Cardiac muscle cell (in vitro differentiated cells and primary cell): ENCODE measurements at places on chromosomes 4 and X.

GRCh38 chr4:37793562-37793961 lies 32.9 kb upstream of the PGM2 start:
- DNase-seq, result peak; percentile 39

- no peak for DNase-seq
Measured at GRCh38 chrX:74061879-74062278, 242.1 kb upstream of the ZCCHC13 start.

GRCh38 chrX:40644821-40645358 lies 2.5 kb downstream of the CXorf38 start:
- DNase-seq, result no peak

GRCh38 chrX:43557792-43558191 lies 98.3 kb upstream of the MAOA start:
- DNase-seq, result peak; percentile 74

GRCh38 chr4:12041828-12042227 lies 613.1 kb upstream of the HS3ST1 start:
- peak; percentile 34 for DNase-seq

DNA sequence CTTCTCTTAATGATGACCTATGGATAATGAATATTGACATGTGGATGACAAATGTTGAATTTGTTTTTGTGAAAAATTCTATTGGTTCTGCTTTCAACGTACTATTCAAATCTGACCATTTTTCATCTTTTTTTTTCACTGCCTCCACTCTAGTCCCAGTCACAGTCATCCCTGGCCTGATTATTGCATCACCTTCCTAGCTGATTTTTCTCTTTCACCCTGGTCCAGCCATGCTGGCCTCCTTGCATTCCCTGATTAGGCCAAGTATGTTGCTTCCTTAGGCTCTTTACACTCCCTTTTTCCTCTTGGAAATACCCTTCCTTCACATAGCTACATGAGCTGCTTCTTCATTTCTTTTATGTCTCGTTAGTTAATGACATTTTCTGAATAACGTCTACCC lies 58.1 kb upstream of the MAP9 start:
- DNase-seq, result no peak

GRCh38 chr4:82784681-82785610 lies 13.7 kb downstream of the SCD5 start:
- DNase-seq, result no peak

GRCh38 chr4:2295900-2296442 lies 34.1 kb upstream of the MXD4 start:
- DNase-seq, result no peak

GRCh38 chrX:19827088-19827487 lies 60.3 kb downstream of the SH3KBP1 start:
- no peak for DNase-seq

GRCh38 chr4:186712690-186713089 lies 11.0 kb downstream of the FAT1 start:
- no peak for DNase-seq

GRCh38 chrX:153321381-153322124 lies at the start of gene PNMA6F:
Gene PNMA6F, minus strand, starts transcription at chrX:153321767. Its CDS starts 1,093 bp downstream, at chrX:153320674.
- no peak for DNase-seq

DNA sequence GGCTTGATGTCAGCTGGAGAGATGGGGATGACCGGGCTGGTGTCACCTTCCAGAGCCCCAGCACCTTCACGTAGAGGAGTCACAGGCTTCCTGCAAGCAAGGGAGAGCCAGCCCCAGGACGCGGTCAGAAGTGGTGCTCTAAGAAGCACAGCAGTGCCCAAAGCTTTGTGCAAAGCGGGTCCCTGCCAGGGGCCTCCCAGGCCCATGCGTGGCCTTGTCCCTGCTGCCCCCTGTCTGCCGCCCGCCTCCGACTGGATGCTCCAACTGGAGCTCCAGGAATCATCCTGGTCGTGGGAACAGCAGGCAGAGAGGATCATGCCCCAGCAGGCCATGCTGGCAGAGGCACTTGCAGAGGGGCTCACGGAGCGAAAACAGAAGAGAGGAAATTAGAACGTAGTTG lies 40.1 kb upstream of the LRPAP1 start:
- peak; percentile 9 for DNase-seq

DNA sequence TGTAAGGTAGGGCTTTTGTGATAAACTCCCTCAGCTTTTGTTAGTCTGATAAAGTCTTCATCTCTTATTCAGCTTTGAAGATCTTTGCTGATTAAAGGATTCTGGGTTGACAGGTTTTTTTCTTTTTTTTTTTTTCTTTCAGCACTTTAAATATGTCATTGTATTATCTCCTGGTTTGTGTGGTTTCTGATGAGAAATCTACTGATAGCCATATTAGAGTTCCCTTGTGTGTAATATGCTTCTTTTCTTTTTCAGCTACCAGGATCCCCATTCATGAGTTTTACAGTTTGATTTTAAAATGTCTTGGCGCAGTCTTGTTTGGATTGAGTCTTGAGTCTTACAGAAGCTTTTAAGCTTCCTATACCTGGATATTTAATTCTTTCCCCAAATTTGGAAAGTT lies 504.5 kb downstream of the TLL1 start:
- DNase-seq, result no peak

GRCh38 chrX:17432158-17432557 lies 57.2 kb downstream of the NHS start:
- no peak for DNase-seq

GRCh38 chr4:182062458-182062857 lies 180.7 kb upstream of the TENM3 start:
- no peak for DNase-seq

GRCh38 chr4:24625091-24625490 lies 40.7 kb upstream of the DHX15 start:
- no peak for DNase-seq

- DNase-seq, result no peak
Measured at GRCh38 chr4:6761649-6762615, 20.6 kb upstream of the KIAA0232 start.

- DNase-seq, result no peak
Measured at GRCh38 chrX:40423299-40423698, 157.5 kb upstream of the ATP6AP2 start.

DNA sequence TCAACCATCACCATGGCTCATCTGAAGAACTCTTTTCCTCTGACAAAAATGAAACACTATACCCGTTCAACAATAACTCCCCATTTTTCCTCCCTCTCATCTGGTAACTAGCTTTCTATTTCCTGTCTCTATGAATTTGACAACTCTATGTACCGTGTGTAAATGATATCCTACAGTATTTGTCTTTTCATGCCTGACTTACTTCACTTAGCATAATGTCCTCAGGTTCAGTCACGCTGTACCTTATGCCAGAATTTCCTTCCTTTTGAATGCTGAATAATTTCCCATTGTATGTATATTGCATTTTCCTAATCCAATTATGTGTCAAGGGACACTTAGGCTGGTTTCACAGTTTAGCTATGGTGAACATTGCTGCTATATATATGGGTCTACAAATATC lies 18.2 kb downstream of the MAGEA9 start:
- no peak for DNase-seq

DNA sequence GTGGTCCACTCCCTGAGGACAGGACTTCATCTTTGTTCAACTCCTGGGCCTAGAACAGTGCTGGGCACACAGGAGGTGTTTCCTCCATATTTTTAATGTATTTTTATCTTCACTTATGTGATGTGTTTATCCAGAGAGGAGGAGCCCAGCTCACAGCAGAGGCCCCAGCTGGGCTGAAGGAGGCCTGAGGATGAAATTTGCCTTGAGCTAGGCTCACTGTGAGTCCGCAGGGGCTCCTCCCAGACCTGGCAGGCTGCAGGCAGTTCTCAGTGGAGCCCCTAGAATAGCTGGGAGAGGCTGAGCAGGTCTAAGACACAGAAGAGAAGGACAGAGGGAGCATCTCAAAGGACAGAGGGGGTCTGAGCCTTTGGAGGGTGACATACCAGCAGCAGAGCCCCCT lies 26.8 kb downstream of the C4orf50 start:
- no peak for DNase-seq

- DNase-seq, result no peak
Measured at GRCh38 chr4:83267121-83267829, 17.3 kb downstream of the COQ2 start.

DNA sequence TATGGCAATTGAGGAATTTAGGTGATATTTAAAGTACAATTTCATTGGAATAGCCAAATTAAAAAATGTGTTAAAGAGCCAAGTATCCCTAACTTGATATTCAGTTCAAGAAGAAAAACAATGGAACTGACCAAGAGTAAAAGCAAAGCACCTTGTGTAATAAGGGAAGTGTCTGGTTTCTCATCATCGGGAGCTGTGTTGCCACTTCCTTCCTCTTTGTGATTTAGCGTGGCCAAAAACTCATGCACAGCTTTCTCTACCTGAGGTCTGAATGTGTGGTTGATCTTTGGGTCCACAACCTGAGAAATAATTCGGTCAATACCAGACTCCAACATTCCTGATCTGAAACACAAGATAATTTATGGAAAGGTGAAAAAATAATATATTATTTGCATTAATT lies 12.4 kb downstream of the BOD1L1 start:
- DNase-seq, result no peak

GRCh38 chrX:44290718-44291117 lies 52.8 kb downstream of the EFHC2 start:
- no peak for DNase-seq

- no peak for DNase-seq
Measured at GRCh38 chr4:187321711-187322110, 598.1 kb upstream of the FAT1 start.

DNA sequence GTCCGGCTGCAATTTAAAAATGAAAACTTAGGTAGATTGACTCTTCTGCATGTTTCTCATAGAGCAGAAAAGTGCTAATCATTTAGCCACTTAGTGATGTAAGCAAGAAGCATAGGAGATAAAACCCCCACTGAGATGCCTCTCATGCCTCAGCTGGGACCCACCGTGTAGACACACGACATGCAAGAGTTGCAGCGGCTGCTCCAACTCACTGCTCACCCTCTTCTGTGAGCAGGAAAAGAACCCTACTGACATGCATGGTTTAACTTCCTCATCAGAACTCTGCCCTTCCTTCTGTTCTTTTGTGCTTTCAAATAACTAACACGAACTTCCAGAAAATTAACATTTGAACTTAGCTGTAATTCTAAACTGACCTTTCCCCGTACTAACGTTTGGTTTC lies 41.0 kb downstream of the MAP7D3 start:
- DNase-seq, result peak; percentile 23

GRCh38 chr4:54661169-54661568 lies 3.4 kb downstream of the KIT start:
- no peak for DNase-seq

- DNase-seq, result no peak
Measured at GRCh38 chrX:49976682-49977197, 54.3 kb downstream of the CLCN5 start.

DNA sequence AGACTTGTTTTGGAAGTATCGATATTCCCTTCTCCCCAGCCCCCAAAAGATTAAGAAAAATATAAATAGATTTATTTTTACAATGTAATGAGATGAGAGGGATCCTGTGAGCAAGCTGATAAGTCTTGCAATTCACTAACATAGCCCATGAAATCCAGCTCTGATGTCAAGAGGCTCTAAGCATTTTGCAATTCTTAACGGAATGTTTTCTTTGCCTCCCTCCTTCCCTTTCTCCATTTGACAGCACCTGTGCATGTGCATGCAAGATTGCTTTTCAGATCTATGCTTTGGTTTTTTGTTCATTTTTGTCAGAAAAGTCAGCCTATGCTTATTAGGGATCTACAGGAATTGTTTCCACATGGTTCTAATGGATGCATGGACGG lies 169.9 kb downstream of the SLIT2 start:
- no peak for DNase-seq

DNA sequence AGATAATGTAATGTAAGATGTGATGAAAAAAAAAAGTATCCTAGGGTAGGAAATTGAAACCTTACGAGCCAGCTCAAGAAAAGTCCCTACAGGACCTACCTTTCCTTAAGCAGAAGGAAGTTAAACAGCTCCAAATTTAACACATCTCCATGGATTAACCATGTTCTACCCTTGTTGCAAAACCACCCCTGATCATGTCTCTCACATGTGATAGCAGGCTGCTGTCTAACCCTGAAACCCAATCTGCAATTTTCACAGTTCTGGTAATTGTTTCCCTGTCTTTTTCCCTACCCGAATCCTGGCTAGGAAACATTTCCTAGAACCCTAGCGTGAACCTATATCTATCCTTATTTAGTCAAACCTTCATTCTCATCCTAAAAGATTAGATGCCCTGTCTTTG lies 198.9 kb downstream of the SPOCK3 start:
- DNase-seq, result no peak

DNA sequence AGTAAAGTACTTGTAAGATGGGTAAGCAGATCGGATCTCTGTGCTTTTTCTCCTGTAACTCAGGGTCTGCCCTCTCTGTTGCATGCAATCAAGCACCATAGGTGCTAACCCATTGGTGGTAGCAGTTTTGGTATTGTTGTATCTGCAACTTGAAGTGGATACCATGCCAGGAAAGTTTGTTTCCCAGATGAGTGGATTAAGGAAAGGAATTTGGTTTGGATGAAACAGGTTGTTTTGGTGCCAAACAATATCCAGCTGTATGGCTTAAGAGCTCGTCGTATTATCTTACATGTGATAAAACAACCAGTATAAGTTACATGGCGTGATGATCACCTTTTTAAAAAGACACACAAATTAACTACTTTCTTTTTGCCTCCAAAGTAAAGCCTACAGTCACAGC lies 280.9 kb upstream of the TENM3 start:
- DNase-seq, result no peak

DNA sequence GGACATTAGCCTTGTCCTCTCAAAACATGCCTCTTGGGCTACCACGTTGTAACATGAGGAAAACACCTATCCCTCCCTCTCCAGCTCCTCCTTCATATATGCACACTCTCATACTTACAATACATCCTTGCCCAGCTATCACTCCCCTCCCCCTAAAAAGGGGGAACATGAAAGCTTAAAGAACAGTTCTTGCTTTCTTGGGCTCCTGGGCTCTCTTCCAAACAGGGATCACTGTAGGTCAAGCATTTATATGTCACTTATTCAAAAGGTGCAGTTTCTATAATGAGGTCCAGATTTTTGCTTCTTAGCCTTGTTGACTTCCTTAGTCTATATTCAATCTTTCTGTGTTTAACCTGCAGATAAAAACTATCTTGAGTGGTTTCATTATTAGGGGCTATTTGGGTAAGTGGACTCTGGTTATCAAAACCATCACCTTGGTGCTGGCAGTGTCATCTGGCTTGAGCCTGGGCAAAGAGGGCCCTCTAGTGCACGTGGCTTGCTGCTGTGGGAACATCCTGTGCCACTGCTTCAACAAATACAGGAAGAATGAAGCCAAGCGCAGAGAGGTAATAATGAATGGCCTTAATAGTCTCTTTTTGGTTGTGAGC lies 119.4 kb downstream of the AKAP4 start:
- DNase-seq, result peak; percentile 49
